Frontal cortex (tissue), 4 donors: ENCODE measurements at places on chromosomes 13 and 19. TPM values are rescaled to one million over a fixed set of nuclear protein-coding genes. Genes with fewer than 3 reads are reported as not detected.

DNA sequence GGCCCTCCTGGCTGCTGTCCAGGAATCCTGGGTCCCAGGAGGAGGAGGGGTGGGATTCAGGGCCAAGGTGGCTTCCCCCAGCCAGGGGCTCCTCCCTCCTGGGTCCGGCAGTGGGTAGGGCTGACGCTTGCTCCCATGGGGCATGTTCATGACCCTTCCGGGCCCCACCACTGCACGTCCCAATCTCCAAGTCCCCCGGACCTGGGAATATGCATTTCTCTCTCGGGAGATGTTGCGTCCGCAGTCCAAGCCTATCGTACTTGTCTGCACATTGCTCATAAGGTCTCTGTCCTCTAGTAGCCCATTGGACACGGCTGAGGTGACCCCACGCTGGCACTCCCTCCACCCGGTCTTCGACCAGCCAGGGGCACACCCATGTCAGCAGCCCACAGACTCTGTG lies 192.3 kb downstream of the TEX29 start:
- no peak for DNase-seq

Gene VN1R4
- not detected for total RNA-seq

GRCh38 chr13:88246239-88246638 lies 575.1 kb downstream of the SLITRK5 start:
- DNase-seq: no peak

Gene SLC35E1
- total RNA-seq: 22.8 TPM

Gene LHFPL6
- total RNA-seq: 24.5 TPM

DNA sequence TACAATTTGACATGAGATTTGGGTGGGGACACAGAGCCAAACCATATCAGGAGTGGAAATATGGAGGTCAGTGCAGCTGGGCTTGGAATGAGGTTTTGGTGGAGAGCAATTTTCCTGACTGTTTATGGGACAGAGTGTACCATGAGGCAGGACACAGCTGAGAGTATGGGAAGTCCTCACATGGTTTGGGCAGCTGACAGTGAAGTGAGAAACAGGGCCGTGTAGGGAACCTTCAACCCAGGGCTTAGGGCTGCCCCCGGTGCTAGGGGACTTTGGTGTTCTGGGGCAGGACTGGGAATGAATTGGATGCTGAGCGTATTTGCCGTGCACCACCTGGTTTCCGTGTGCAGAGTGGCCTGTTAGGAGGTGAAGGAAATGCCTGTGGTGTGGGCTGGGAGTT lies 6.1 kb downstream of the ZNF548 start:
- DNase-seq: no peak

GRCh38 chr19:54696117-54696548 lies 28.1 kb upstream of the KIR3DL3 start:
- no peak for DNase-seq

Gene IFNL1
- total RNA-seq: not detected
